Right lung (tissue), 10 donors: ENCODE measurements at places on chromosomes 2 and 18.

DNA sequence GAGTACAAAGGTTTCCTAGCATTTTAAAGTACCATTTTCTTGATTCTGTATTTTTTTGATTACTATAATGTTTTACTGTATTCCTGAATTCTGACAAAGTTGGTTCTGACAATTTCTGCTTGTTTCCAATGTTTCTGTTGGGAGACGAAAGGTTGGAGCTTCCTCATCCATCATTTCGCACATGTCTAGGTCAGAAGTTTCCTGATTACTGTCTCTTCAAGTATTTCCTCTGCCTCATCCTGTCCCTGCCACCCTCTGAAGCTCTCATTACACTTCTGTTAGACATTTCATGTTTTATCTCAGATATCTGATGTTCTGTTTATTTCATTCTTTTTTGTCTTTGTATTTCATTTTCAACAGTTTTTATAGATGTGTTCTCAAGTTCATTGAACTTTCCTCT, 895.8 kb downstream of the TSN start:
- no peak for DNase-seq

GRCh38 chr2:133266041-133266925, 302.0 kb downstream of the NCKAP5 start:
- peak; percentile 9 for DNase-seq

DNA sequence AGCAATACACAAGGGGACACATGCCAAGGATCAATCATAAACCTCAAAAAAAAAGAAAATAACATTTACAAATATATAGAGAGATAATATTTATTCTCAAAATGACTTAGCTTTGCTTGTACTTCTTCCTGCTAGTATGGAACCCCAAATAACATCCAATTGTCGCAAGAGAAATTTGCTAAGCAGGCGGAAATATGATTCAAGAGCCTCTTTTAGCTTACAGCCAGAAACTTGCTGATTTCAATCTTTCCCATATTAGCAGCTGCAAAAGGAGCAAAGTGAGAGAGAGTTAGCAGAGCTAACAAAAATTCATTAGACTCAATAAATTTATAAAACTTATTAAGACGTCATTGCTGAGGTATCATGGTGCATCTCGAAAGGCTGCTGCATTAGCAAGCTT, 294.9 kb downstream of the FSIP2 start:
- no peak for DNase-seq

- no peak for DNase-seq
Measured at GRCh38 chr2:54561010-54561409, 104.9 kb downstream of the SPTBN1 start.

GRCh38 chr2:188068093-188068492, 223.6 kb upstream of the GULP1 start:
- DNase-seq, result no peak

- no peak for DNase-seq
Measured at GRCh38 chr2:151491496-151491895, 81.8 kb downstream of the RIF1 start.

- no peak for DNase-seq
Measured at GRCh38 chr2:196406-196805, 67.4 kb downstream of the SH3YL1 start.

DNA sequence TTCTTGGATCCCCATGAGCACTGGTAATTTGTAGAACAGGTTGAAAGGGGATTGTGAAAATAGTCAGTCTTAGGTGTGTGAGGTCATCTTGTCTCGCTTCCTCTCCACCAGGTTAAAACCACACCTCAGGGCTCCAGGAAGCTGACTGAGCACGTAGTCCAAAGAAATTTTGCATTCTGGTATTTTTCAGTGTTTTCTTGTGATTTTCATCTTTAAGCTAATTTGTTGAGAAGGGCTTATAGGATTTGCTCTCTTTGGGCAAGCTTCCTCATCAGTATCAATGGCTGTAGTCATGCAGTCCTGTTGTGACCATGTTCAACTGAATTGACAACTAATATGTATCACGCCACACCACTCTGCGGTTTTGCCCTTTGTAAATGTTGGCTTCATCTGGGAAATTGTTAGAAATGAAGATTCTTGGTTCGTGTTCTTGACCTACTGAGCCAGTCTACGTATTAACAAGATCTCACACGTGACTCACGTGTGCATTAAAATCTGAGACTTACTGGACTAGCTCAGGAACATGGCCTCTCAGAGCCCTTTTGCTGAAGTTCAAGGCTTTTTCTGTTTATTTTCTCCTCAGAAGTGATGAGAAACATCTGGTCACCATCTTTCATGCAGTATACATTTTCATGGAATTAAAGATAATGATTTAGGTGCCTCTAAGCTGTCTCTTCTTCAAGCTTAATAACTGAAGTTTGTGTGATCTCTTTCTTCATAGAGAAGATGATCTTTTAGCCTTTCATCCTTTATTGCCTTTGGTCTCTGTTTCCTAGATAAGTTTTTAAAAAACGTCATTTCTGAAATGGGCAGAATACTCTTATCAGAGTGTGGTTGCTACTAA, 32.8 kb downstream of the FMNL2 start:
- no peak for DNase-seq

DNA sequence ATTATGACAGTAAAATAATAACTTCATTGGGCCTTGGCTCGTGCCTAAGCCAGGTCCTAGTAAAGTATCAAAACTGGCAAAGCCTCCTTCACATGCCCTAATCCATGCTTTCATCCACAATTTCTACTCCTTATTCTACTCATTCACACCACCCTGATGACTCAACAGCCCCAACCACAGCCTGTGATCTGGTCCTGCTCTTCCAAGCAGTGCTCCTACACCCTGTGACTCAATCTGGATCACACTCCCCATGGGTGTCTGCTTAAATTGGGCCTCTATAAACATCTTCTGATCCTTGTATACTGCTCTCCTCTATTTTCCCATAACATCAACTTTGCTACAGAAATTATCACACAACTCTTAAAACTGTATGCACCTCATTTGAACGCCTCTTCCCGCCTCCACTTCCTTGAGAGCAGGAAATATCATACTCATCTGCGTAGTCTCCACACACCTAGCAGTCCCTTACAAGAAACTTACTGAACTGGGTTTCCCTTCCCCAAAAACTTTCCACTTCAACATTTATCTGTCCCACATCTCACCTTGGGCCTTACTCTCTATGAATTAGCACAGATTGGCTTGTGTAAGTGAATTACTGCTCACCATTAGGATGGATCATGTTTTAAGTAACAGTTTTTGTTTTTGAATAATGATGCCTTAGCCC, 15.9 kb downstream of the GTF3C3 start:
- no peak for DNase-seq

DNA sequence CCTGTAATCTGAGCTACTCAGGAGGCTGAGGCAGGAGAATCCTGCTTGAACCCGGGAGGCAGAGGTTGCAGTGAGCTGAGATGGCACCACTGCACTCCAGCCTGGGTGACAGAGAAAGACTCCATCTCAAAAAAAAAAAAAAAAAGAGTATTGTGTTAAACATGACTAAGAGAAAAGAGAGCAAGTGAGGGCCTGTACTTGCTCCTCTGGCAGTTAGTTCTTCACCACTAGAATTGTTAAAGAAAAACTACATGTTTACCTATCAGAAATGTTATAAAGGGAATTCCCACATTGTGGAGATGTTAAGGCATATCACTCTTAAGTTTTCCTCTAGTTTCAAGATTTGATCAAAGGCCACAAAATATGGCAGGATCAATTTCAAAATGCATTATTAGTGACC, 75.4 kb upstream of the LRATD1 start:
- no peak for DNase-seq

DNA sequence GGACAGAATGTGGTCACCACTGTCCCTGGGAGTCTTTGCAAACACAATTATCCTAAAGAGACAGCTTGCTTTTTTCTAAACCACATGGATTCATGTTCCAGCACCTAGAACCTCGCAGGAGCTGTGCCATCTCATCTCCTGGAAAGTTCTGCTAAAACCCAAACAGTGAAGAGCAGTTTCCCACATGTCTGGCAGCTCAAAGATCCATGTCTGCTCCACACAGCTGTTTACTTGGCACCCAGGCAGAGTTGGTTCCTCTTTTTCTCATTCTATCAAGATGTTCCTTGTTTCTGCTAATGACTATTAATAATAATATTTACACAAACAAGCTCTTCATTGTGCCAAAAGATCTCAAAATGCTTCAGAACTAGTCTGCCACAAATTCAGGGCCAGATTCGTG, 30.1 kb upstream of the PID1 start:
- no peak for DNase-seq

DNA sequence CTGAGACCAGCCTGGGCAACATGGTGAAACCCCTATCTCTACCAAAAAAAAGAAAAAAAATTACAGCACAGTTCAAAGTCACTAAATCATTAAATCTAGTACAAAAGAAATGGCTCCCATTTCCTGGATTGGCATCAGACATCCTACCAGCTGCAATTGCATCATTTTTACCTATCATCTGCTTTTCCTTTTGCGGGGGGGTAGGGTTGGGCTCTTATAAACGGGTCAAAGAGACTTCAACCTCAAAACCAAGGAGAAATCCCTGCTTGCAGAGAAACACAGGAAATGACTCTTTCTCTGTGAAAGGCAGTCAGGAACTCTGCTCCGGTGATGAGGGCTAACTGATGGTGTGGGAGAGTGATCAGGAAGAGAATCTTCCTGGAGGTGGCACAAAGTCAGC, 45.3 kb upstream of the RFX8 start:
- DNase-seq, result no peak

DNA sequence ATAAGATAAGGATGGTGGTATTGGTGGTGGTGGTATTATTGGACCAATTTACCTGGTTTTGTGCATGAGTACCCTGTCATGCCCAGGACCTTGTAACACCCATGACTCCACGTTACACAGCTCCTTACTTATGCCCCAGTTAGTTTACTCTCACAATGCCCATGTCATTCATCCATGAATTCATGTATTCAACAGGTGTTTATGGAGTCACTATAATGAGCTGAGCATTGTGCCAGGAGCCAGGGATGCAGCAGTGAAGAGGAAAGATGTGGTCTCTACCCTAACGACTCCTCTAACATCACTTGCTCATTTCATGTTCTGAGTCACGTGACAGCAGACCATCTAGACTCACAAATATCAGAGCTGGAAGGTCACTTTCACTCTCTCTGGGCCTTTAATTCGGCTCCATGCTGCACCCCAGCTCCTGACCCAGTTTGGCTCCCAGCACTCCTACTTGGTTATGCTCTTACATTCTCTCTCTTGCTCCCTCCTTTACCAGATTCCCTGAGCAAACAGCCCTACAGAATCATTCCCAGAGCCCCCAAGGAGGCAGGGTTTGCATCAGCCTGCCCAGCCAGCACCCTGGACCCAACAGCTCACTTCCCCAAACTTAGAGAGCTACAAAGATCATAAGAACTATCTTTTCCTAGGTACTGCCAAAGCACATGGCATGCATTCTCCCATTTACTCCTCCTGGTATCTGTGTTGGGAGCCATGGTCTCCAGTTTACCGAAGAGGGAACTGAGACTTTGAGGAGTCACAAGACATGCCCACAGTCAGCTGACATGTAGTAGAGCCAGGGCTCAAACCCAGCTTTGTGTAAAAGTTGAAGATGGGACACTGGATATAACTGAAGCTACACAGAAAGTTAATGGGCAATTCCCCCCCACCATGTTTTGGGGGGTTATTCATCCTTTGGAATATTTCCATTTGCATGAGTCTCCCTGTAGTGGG, 449.9 kb downstream of the LRATD1 start:
- DNase-seq, result no peak

DNA sequence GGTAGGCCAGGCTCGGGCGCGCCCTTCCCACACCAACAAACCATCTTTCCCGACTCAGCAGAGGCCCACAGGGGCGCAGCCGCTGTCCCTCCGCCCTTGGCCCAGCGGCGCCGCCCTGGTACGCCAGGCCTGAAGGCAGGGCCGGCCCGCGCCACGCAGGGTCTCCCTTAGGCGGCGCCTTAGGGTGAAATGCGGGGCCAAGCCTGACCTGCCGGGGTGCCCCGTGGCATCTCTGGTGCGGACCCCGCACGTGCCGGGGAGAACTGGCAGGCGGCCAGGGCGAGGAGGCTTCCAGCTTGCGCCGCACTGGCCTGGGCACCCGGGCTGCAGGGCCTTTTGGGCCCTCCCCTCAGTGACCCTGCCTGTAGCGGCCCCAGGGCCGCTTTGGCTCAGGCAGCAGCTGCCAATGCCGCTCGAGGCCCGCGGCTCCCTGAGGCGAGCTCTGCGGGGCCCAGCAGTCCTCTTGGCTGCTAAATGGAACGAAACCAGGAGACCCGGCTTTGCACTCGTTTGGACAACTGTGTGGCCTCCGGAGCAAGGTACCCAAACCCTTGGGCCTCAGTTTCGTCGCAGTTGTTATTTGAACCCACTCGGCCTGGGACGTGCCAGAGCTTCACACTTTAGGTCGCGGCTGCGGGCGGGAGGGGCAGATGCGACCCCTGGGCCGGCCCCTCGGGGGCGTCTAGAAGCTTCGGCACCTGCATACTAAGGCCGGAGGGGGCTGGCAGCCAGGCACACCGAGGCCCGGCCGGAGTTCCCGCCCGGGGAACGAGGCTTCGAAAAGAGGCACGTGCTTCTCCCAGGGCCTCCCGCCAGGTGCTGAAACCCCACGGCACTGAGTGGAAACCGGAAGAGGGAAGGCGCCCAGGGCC, 8.5 kb downstream of the OTX1 start:
- DNase-seq, result no peak

DNA sequence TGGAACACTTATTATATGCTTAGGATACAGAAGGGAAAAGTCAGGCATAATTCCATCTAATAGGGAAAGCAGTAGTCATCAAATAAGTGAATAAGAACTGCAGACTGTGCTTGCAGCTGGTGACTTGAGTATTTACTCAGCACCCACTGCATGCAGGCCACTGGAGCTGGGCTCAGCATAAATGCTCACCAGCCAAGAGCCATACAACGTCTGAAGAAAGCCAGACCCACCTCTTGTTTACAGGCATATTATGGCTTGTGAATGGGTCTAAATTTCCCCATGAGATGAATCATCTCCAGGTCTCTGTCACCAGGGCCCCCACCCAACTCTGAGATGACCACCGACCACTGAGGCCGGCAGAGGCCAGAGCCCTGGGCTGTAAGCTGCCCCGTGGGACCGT, 123.8 kb upstream of the PKDCC start:
- no peak for DNase-seq

GRCh38 chr18:2508155-2508554, 63.1 kb downstream of the METTL4 start:
- no peak for DNase-seq

DNA sequence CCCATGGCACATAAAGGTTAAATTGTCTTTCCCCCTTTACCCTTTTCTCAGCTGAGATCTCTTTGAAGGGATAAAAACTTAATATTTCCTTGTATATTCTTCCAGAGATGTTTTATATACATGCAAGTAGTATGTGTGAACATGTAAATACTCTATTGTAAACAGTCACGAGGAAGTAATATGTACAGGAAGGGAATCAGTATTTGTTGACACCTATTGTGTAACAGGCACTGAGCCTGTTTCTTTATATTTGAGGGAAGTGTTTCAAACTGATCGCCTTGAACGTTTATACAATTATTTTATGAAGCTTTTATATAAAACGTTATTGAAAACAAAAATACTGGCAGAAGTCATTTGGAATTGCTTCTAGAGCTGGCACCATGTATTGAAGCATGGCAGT, 13.2 kb downstream of the RALBP1 start:
- no peak for DNase-seq
